ENCODE measurements at places on chromosomes 5 and 9. TPM values are rescaled to one million over a fixed set of nuclear protein-coding genes. Genes with fewer than 3 reads are reported as not detected.

DNA sequence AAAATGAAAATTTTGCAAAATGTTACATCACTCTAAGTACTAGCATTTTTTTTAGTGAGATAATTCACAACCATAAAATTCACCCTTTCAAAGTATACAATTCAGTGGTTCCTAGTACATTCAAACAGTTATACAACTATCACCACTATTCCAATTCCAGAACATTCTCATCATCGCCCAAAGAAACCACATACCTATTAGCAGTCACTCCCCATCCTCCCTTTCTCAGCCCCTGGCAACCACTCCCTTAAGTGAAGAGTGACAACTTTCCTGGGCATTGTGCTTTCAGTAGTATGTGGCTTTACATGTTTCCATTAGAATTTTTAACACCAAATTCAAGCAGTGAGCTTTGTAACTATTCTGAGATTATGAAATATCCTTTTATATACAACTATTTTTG, 81.4 kb downstream of the RASEF start:
- DNase-seq = no peak

GRCh38 chr9:5269249-5269715, 35.2 kb downstream of the RLN2 start:
- DNase-seq = no peak

- DNase-seq = no peak
Observed at GRCh38 chr5:76025069-76025468, 58.1 kb upstream of the SV2C start.

Gene SLC2A6
- total RNA-seq = 3.6 TPM

DNA sequence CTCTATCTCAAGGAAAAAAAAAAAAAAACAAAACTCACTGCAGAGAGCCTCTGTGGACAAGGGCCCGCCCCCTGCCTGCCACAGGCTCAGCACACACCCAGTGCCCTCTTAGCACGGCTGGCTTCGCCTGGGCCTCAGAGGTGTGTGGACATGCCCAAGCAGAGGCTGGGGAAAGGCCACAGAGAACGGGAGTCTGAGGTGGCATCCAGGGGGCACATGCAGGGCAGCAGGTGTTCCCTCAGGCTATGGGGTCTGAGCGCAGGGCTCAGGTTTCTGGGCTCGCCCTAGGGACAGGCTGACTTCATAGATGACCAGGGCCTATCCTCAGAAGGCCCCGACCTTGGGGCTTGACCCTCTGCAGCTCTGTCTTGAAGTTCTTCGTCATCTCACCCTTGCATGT, 138.7 kb downstream of the ZNF354C start:
- DNase-seq = no peak

DNA sequence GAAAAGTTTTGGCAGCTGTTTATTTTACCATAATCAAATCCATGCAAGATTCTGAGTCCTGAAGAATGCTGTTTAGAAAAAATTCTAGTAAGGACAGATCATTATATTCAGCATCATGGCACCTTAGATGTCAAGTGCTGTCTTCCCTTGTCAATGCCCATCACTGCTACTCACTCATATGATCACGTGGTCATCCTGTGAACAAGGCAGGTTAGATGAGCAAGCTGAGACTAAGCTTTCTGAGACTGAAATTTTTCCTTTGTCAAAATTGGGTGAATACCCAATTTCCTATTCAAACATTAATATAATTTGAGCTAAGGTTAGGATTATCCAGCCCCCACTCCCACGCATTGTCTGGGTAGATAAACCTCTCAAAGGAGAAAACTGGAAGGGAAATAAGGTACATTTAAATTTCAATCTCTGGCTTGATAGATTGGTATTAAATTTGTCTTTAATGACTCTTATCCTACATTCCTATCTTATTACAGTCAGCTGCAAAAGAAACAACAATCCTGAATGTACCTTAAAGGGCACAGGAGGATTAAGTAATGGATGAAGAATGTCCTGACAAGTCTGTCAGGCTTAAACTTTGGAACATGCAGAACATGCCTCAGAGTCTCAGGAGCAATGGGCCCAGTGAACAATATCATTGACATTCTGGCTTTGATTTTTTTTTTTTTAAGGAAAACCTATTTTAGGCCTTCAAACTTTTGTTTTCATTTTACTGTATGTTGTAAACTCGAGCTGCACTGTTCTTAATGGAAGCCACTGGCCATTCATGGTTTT, 148.7 kb upstream of the RANBP3L start:
- no peak for DNase-seq

DNA sequence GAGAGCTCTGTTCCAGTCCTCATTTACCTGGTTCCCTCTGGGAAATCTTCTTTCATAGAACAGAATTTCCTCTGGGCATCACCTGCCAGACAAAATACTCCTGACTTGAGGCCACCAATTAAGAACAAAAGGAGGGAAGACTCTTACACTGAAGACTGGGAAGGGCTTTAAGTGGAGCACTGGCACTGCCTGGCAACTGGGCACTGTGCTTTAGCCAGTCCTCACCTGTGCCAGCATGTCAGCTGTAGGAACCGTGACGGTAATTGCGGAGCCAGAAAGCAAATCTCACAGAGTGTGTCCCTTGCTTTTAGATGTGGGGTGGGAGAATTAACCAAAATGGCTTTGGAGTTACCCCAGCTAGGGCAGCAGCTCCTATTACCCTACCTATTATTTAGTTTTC, 40.6 kb downstream of the FAM219A start:
- DNase-seq = no peak

Gene ZNF879
- 3.9 TPM for total RNA-seq
